ENCODE measurements at places on chromosomes 4 and X.
A peak's percentile ranks its signal among the peaks of the same experiment; 100 is the strongest.

GRCh38 chr4:1195891-1196401, 23.6 kb upstream of the SPON2 start:
- DNase-seq, result no peak

DNA sequence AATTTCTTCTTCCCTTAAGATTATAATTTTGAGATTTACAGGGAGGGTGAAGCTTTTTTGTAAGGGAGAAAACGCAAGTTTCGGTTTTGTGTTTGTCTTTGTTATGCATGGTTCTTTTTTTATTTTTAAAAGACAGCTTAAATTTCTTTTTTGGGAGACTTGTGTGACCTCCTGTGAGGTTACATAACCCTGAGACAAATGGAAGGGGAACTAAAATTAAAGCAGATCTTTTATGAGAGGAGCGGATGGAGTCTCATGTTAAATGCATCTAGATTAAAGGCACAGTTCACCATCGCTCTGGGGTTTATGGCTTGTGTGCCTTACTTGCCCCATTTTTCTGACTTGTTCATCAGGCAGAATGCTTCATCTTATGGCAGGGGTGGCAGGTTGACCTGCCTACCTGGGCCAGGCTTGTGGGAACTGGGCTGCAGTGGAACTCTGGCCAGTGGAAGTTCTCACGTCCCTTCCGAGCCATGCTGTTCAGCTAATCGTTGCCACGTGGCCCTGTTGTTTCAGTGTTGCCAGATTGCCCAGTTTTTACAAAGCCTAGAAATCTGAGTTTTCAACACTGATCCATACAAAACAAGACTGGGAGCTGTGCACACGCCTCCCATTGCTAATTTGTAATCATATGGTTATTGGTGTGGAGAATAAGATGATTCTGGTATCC, 291.8 kb downstream of the ARHGAP10 start:
- DNase-seq, result no peak

DNA sequence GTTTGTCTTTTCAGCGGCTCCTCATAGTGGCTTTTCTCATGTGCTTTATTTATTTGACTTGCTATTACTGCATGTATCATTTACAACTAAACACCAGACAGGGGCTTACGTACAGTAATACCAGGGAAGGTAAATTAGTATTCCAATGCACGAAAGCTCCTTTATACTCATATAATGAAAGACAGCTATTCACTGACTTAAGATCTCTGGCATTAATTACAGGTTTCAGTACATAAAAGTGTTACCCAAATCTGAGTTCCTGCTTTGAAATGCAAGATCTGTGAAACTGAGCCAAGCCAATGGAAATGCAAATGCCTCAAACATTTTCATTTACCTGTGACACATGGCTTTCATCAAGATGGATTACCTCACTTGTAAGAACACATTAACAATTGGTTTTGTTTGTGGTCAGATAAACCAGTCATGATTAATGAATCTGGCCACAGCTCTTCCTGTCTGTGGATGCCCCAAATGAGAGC, 107.2 kb downstream of the ANAPC4 start:
- peak; percentile 47 for DNase-seq

DNA sequence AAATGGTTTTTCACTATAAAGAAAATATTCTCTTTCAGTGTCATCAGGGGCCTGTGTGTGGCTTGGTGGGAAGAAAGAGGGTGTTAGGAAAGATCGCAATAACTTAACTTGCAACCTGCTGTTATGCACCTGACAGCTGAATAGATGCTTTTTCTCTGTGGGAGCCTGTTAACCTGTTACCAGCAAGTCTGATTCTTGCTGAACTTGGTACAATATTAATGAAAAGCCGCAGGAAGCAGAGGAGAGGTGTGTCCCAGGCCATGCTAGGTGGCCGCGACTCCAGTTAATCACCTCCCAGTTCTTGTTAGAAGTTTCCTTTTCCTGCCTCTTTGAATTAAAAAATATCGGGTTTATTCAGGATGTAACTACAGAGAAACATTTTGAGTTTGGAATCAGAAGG, 494.8 kb upstream of the AGA start:
- DNase-seq, result no peak

- DNase-seq, result no peak
These were observed 84.3 kb upstream of the TMEM150C start for GRCh38 chr4:82645936-82646565.
